ENCODE measurements at places on chromosomes 4 and X.

GRCh38 chrX:129653181-129653970 lies 1.4 kb downstream of the APLN start:
- DNase-seq = no peak

- DNase-seq = no peak
These were observed 356.1 kb upstream of the SLC7A11 start for GRCh38 chr4:138598226-138598625.

DNA sequence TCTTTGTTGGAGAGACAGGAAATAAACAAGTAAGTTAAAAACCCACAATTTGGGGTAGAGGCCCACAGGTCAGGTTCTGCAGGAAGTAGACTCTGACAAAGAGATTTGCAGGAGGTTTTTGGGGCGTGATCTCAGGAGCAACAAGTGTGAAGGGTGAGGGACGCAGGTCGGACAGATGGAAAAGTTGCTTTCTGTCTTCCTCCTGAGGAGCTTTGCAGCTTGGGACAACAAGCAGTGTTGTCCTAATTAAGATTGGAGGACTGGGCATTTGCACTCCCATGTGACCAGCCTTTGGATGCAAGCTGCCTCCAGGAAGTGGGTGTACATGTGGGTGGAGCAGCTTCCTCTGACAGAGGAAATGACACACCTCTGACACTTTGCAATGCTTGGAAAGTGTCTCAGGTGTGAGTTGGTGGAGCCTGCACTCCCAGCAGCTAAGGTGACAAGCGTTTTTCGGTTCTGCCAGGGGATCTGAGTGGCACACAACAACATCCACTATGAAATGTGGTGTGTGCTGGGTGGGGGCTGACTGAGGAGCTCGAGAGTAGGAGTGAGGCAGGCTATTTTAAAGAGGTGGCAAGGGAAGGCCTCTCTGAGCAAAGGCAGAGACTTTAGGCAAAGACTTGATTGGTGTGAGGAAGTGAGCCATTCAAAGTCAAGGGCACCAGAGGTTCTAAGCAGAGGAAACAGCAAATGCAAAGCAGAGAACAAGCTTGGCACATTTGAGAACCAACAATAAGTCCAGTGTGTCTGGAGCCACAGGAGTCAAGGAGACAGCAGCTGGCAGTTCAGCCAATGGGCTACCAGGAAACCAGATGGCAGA lies 339.8 kb upstream of the GATB start:
- no peak for DNase-seq

DNA sequence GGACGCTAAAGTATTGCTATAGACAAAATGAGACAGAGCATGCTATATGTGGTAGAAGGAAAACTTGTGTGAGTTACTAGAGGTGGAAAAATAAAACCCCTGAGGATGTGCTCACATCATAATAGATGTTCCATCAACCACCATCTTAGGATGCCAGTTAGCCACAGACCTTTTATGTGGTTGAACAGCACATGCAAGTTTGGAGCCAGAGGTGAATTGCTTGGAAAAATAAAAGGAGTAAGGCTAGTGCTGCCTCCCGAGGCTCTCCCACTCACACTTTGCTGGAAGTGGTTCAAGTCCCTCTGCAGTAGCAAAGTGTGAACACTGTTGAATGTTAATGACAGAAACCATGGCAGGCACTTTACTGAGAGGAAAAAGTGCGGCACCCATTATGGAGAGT lies 39.4 kb upstream of the PPARGC1A start:
- no peak for DNase-seq

- DNase-seq = no peak
These were observed 17.9 kb downstream of the METAP1 start for GRCh38 chr4:99013402-99013843.

DNA sequence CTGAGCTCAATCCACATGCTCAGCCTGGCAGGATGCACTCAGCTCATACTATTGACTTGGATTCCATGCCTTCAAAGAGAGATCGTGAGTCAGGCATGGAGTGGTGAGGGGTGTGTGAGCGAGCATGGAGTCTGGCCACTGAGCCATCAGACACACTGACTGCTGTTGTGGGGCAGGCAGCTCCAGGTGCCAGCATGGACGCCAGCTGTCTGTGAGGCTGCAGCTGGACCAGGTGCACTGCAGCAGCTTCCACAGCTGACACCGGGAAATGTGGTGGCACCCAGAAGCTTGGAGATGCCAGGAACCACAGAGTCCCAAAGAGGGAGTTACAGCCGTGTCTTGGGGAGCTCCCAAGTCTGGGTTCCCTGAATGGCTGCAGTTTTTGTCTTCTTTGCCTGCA lies 1026.4 kb upstream of the ADGRL3 start:
- no peak for DNase-seq

GRCh38 chrX:5681159-5681558 lies 547.5 kb downstream of the NLGN4X start:
- DNase-seq = no peak

DNA sequence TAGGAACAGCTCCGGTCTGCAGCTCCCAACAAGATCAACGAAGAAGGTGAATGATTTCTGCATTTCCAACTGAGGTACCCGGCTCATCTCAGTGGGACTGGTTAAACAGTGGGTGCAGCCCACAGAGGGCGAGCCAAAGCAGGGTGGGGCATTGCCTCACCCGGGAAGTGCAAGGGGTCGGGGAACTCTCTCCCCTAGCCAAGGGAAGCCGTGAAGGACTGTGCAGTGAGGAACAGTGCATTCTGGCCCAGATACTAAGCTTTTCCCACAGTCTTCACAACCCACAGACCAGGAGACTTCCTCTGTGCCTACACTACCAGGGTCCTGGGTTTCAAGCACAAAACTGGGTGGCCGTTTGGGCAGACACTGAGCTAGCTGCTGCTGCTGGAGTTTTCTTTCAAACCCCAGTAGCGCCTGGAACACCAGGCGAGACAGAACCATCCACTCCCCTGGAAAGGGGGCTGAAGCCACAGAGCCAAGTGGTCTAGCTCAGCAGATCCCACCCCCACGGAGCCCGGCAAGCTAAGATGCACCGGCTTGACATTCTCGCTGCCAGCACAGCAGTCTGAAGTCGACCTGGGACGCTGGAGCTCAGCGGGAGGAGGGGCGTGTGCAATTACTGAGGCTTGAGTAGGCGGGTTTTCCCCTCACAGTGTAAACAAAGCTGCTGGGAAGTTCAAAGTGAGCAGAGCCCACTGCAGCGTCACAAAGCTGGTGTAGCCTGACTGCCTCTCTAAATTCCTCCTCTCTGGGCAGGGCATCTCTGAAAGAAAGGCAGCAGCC lies 84.6 kb downstream of the THOC2 start:
- DNase-seq = no peak

GRCh38 chrX:109343671-109344070 lies 138.2 kb downstream of the GUCY2F start:
- no peak for DNase-seq

DNA sequence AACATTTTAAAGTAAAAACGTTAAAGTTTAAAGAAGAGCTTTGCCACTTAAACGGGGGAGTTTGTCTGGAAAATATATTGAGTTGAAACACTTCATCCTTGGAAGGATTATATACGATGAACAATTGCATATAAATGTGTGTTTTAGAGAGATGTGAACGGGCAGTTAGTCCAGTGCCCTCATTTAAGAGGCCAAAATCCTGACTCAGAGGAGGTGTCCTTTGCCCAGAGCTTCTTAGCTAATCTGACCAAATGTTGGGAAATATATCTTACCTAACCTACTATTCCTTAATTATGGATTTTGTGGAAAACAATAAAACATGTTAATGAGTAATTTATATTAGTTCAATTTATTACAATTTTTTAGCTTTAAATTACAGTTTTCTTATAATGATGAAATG lies 327.2 kb upstream of the DIPK2B start:
- DNase-seq = no peak

DNA sequence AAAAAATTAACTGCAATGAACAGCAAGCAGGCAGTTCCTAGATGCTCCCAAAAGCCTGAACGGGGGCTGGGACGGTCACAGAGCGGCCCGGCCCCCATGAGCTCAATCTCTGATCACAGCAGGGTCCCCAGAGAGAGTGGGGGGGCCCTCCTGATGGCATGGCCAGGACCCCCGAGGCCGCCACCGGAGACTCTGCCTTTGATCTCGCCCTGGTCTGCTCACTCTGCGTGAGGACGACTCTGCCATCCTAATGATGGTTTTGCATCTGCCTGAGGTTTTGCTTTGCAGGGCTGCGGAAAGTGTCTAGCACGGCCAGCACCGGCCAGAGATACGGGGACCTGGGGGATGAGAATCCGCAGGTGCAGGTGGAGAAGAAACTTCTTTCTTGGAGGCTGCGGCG lies 103.8 kb downstream of the SHOX start:
- DNase-seq = peak; percentile 65

DNA sequence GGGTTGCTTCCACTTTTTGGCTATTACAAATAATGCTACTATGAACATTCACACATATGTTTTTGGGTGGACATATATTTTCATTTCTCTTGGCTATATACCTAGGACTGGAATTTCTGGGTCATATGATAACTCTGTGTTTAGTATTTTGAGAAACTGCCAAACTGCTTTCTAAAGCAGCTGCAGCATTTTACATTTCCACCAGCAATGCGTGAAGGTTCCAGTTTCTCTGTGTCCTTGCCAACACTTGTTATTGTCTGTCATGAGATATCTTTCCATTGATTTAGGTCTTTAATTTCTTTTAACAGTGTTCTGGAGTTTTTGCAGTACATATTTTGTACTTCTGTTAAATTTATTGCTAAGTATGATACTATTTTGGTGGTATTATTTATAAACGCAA lies 48.3 kb downstream of the CLCN5 start:
- no peak for DNase-seq

GRCh38 chr4:135594521-135594920 lies 1392.9 kb upstream of the PABPC4L start:
- DNase-seq = no peak

Data from suprapubic skin (tissue), 4 donors.